ENCODE measurements at places on chromosomes 11 and 22.

DNA sequence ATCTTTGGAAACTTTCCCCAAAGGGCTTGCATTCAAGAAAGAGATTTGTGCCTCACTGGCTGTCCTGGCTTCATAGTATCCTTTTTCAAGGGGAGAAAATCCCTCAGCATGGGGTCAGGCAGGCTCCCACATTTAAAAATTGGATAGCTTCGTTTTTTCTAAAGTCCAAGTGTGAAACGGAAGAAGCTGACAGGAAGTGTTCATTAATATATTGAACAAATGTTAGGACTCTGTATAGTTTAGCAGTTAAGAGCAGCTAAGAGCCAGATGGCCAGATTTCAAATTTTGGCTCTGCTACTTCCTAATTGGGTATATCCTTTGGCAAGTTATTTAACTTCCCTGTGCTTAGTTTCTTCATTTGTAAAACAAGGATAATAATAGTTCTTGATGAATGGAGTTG is 354.9 kb upstream of the FAT3 start:
- DNase-seq: no peak

DNA sequence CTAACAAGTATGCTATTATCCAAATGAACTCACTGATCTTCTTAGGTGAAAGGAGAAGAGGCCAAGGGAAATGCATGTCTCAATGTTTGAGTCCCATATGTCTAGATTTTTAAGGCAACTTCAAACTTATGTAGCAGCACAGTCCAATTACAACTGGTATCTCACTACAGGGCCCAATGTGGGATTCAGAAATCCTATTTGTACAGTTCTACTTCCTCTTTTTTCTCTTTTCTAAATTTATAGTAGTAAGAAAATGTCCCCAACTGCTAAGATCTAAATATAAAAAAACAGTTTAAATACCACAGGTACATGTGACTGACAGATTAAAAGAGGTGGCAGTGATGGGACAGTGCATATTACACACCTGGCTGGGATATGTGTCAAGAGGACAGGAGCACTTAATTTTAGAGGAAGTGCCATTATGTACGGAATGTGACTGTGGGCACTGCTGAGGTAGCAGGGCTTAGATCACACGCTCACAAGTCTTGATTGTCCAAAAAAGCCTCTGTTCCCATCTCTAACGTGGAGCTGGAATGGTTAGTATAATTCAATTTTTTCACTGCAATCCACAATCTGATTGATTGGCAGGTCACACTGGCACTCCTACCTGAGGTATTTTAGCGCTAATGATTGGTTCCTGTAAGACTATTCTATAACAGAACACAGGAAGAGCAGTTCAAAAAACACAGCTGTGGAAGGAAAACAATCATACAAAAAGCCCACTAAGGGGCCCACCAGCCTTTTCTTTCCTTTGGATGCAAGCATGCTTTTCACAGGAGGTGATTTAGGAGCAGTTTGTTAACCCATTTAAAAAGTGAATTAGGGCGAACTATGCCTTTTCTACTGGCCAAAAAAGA is 34.6 kb downstream of the APOL5 start:
- no peak for DNase-seq

- no peak for DNase-seq
Measured at GRCh38 chr11:123082977-123083376, 21.0 kb upstream of the HSPA8 start.

DNA sequence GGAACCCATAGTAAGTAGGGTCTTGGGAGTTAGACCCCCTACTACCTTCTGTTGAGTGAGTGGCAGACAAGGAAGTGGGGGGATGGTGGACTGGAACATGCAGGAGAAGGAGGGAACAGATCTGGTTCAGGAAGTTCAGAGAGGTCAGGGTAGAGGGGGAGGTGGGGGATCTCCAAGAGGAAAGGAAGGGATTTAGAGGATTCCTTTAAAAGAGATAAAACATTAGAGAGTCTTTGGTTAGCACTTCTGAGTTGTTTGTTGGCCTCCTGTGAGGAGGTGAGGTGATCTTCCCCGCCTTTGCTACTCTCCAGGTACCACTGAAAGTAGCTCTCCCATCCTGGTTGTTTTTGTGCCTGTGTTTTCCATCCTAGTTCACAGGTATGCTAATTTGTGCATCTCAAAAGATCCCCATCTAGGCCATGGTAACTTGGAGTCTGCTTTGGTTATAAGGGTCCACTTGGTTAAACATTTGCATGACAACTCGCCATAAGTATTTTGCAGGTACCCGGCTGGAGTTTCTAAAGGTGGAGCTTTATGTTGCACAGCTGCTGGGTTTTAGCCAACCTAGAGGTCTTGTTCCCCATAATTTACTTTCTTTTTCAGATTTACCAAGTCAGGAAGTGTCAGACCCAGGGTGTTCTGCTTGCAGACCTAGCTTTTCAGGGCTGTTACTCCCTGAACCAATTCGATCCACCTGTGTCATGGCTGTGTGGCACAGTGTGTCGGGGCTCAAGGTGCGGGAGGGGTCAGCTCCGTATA is 79.3 kb upstream of the SORL1 start:
- DNase-seq: no peak

DNA sequence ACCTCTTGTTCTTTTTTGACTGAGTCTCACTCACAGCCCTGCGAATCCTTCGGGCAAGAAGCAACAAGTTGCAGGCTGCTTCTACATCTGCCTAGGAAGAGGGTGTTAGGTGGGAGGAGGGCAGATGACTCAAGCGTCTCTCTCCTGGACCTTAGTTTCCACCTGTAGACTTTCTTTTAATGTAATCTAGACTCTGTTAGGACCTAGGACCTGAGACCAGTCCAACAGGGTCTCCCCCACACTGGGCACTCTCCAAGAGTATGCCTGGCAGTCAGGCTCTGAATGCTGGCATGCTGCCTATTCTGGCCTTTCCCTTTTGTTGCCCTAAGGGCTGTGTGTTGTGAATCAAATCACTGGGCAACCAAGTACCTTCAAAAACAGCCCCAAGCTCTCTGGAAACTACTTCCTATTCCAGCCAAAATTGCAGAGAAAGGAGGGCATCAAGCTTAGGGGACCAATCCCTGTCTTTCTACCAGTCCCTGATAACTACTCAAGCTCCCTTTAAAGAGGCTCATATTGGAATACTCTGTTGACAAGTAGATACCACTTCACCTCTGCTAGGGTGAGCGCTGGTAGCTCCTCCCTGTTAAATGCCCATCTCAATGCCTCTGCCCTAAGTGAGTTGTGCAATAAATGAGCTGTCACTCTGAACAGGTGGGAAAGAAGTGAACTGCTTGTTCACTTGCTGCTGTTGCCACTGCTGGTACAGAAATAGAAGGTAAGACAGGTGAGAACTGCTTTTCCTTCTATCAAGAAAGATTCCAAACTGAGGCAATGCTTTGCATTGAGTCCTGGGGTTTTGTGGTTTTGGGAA is at the start of gene BBOX1:
TSS of gene BBOX1 (plus strand) at position 514 of the 814 bp plus-strand sequence. CDS start 14,616 bp downstream, outside the sequence.
- no peak for DNase-seq

- no peak for DNase-seq
Measured at GRCh38 chr11:120800206-120800605, 223.7 kb upstream of the TBCEL start.

- no peak for DNase-seq
Measured at GRCh38 chr22:40703736-40704135, 24.5 kb downstream of the MCHR1 start.

- DNase-seq: no peak
Measured at GRCh38 chr11:18761741-18762140, 29.9 kb downstream of the PTPN5 start.

GRCh38 chr11:117713538-117713991 is 83.5 kb downstream of the DSCAML1 start:
- no peak for DNase-seq

- no peak for DNase-seq
Measured at GRCh38 chr11:23991165-23991539, 505.7 kb upstream of the LUZP2 start.
